ENCODE measurements at places on chromosomes 16 and 17. TPM values are rescaled to one million over a fixed set of nuclear protein-coding genes. Genes with fewer than 3 reads are reported as not detected.

HS3ST3A1 gene
- 20.5 TPM for total RNA-seq

CACNG3 gene
- not detected for total RNA-seq

CCL8 gene
- not detected for total RNA-seq

TMEM170A gene
- 15.4 TPM for total RNA-seq

CHST5 gene
- not detected for total RNA-seq

MTSS2 gene
- 58.8 TPM for total RNA-seq

MYH2 gene
- under 0.01 TPM for total RNA-seq

GEMIN4 gene
- total RNA-seq = 14.0 TPM

TNFRSF17 gene
- not detected for total RNA-seq

CDH8 gene
- total RNA-seq = not detected

SOX8 gene
- under 0.01 TPM for total RNA-seq

FBXW10B gene
- total RNA-seq = not detected

KRT40 gene
- total RNA-seq = not detected

CHD9NB gene
- total RNA-seq = 0.29 TPM

KRTAP2-3 gene
- total RNA-seq = 0.89 TPM

TSPAN10 gene
- 2.0 TPM for total RNA-seq

CLEC3A gene
- total RNA-seq = not detected

USP22 gene
- 149 TPM for total RNA-seq

Measured in myometrial cell (primary cell).